Hepatocyte (in vitro differentiated cells): ENCODE measurements at places on chromosomes 3 and 15. TPM values are rescaled to one million over a fixed set of nuclear protein-coding genes. Genes with fewer than 3 reads are reported as not detected.

The SPCS1 gene
- 219 and 242 TPM in 2 replicates for polyA plus RNA-seq

- no peaks in the 10 kb centered on the region for H3K27me3 ChIP-seq
- no peaks in the 10 kb centered on the region for H3K36me3 ChIP-seq
- peaks cover 7% of the 10 kb centered on the region for H3K4me1 ChIP-seq
- no peak overlapping the region for H3K27ac ChIP-seq
- DNase-seq = no peak
These were observed 2.8 kb downstream of the ZNF860 start for GRCh38 chr3:31984321-31984720.

The DPPA2 gene
- polyA plus RNA-seq = not detected in 2 replicates

DNA sequence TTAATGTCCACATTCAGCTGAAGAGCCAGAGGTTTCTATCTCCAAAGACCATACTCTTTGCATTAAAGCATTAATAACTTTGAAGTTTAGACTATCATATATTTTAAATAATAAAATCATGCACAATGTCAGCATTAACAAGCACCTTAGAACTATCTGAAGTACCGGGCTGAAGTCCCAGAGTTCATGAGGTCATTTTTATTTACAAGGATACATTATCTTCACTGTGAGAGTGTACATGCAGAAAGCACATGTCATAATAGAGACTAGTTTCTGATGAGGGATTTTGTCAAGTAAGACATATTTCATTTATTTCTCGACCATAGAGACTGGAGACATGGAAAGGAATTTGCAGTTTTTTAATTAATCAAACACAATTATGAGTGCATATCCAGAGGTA, 52.4 kb upstream of the SI start:
- no peaks in the 10 kb centered on the region for H3K27me3 ChIP-seq
- H3K27ac ChIP-seq = no peak overlapping the region
- no peak overlapping the region for H3K4me3 ChIP-seq
- H3K4me1 ChIP-seq = peaks cover 6% of the 10 kb centered on the region

GRCh38 chr3:42590989-42591756, 513 bp downstream of the SS18L2 start:
- DNase-seq = peak; percentile 28
- H3K27ac ChIP-seq = peak overlapping the region; percentile 70
- H3K4me1 ChIP-seq = no peaks in the 10 kb centered on the region
